Pancreas (tissue), 10 donors: ENCODE measurements at places on chromosomes 12 and 14.
A peak's percentile ranks its signal among the peaks of the same experiment; 100 is the strongest.

- DNase-seq = no peak
Measured at GRCh38 chr14:50263321-50263720, 31.9 kb upstream of the SOS2 start.

DNA sequence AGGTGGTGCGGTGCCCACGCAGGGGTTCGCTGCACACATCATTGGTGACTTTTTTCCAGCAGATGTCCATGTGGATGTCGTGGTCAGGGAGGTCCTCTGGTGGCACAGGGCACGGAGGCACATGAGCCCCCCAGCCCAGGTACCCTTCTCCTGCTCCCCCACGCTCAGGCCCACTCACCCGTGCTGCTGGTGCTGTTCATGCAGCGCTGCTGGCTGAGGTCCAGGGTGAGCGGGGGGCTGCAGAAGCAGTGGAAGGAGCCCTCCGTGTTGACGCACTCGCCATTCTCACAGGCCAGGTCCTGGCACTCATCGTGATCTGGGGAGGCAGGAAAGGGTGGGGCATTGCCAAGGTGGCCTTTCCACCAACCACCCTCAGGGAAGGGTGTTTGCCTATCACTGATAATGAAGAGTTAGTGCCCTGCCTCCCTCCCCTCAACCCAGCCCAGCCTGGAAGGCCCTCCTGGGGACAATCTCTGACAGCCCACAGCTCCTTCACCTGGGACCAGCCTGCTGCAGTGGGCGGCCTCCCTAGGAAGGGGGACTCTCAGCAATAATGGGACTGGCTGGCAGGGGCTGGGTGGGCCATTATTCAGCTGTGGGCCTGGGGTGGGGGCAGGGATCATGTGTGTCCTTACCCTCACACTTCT is 9.8 kb downstream of the ISCA2 start:
- DNase-seq = no peak

- peak; percentile 64 for DNase-seq
Measured at GRCh38 chr12:114662512-114663177, 21.3 kb downstream of the TBX3 start.

DNA sequence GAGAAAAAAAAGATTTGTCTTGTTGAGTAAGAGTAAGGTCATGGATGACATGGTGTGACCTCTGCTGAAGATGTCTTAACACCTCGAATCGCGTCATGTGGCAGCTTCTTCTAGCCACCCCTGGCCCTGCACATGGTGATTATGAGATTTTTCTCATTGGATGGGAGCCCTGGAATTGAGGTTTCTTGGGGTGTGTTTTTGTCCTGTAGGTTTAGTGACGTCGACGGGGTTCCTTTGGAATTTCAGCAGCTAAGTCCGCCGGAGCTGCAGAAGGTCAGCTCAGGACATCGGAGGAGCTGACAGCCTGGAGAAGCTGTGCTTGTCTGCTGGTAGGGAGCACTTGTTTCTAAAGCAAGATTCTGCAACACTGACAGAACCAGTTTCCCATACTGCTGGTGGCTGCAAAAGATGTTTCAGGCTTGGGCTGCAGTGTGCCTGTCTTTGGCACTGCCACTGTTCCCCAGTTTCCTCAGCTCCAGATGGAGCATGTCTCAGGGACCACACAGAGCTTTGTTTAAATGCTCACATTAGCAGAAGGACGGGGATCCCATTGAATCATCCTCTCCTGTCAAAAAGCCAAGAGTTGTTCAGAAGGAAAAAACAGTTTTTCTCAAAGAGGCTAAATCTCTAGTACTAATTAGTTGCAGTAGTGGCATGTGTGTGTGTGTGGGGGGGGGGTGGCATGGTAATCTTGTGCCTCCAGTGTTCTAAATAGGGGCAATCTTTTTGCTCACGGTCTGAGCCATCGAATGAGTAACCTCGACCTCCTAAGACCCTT is 5.2 kb upstream of the FOS start:
- DNase-seq = no peak

GRCh38 chr14:66530526-66530925 is 22.6 kb downstream of the GPHN start:
- no peak for DNase-seq

- DNase-seq = no peak
Measured at GRCh38 chr14:88129306-88130056, 124.5 kb downstream of the GPR65 start.

- DNase-seq = no peak
Measured at GRCh38 chr12:645563-646071, 17.6 kb downstream of the NINJ2 start.

- no peak for DNase-seq
Measured at GRCh38 chr12:89156862-89157262, 195.4 kb downstream of the DUSP6 start.

GRCh38 chr12:114186241-114187002 is 219.5 kb downstream of the TBX5 start:
- DNase-seq = no peak

DNA sequence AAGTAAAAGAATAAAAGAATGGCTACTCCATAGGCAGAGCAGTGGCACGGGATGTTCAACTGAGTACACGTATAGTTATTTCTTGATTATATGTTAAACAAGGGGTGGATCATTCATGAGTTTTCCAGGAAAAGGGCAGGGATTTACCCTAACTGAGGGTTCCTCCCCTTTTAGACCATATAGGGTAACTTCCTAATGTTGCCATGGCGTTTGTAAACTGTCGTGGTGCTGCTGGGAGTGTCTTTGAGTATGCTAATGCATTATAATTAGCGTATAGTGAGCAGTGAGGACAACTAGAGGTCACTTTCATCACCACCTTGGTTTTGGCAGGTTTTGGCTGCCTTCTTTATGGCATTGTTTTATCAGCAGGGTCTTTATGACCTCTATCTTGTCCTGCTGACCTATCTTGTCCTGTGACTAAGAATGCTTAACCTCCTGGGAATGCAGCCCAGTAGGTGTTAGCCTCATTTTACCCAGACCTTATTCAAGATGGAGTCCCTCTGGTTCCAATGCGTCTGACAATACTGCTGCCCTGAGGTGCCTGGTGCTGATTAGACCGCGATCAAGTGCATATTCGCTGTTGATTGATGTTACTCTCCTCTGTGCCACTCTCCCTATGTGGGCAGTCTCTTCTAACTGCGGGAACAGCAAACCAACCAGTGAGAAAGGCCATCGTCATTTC is 67.6 kb upstream of the AMN1 start:
- DNase-seq = no peak

- no peak for DNase-seq
Measured at GRCh38 chr12:72024613-72025012, 86.0 kb downstream of the TPH2 start.

DNA sequence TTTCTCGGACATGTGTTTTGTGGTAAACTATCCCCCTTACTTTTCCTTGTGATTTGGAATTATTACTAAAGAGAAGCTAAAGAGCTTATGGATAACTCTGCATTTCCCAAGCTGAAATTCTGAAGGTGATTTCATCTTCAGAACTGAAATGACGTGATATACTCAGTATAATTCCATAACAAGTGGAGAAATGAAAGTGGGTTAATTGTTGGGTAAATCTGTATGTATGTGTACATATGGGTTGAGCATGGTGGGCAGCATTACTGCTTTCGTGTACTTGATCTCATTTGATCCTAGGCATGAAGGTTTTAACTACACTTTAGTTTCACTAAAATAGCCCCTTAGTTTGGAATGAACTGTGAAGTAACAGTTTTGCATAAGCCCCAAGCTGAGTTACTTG is 4.1 kb downstream of the YY1 start:
- DNase-seq = no peak

DNA sequence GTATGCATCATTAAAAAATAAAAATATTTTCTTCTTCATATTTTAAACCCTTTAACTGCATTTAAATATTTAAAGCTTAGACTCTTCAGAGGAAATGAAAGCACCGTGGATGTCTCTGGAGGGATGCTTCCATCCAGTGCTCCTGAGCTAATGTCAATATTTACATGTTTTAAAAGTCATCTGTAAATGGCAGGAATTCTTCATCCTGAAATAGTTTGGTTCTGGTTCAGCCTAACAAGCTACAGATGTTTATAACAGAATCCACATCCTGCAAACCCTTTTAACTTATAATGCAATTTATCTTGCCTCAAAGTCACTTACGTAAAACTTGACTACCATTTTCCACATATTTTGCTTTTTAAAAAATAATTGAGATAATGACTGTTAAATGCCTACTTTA is 1207.3 kb downstream of the SLC16A7 start:
- no peak for DNase-seq

DNA sequence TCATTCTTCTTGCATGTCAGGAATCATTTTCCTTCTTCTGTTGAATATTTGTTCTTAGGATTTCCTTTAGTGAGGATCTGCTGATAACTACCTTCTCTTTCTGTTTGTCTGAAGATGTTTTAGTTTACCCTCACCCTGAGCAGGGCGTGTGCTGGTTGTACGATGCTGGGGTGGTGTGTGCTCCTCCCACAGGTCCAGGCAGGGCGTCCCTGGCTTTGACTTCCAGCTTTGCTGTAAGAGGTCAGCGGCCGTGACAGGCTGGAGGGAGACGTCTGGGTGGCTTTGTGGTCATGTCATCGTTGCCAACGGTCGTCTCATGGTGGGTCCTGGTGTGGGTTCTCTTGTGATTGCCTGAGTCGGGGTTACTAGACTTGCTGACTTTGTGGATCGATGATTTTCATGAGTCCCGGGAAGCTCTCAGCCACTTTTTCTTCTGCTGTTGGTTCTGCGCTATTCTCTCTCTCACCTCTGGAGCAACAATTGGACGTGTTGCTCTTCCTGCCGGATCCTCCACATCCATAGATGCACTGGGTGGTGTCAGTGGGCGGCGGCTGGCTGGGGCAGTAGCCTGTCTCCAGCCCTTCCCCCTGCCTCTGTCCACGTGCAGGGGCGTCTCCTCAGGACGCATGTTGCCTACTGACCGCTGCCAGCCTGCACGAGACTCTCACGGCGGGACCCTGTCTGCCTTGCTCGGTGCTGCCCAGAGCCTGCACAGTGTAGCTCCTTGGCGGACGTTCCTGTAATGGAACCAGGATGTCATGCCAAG is 8.4 kb downstream of the PACS2 start:
- peak; percentile 59 for DNase-seq

DNA sequence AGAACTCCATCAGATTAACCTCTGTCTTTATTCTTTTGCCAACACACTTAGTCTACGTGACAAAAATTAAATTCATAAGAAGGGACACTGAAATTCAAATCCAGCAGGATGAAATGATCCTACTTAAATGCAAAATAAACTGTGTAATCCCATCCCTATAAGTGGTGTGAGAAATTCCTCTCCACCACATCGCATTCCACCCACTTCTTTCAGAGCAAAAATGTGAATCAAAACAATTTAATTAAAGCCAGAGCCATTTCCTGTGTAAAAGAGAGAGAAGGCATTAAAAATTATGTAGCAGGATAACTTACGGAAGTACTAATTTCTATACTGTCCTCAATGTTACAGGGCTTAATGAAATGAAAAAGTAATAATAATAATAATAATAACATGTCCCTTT is 844.3 kb downstream of the GALC start:
- DNase-seq = no peak

- no peak for DNase-seq
Measured at GRCh38 chr14:64935508-64935907, 7.0 kb downstream of the GPX2 start.

GRCh38 chr12:12441429-12441807 is 84.5 kb downstream of the BORCS5 start:
- no peak for DNase-seq

DNA sequence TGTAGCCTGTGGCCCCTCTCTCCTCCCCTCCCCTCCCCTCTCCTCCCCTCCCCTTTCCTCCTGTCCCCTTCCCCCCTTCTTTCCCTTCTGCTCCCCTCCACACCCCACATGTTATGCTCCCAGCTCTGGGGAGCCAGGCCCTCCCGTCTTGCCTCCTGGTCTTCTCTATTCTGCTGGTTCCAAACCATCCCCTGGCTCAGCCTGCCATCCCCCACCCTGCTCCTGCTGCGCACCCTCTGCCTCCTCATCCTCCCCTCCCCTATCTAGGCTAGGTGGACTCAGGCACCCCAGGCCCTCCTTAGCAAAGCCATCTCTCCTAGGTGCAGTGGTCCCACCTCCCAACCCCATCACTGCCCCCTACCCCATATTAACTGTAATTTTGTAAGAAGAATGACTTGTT is 99.5 kb downstream of the CALM1 start:
- no peak for DNase-seq

DNA sequence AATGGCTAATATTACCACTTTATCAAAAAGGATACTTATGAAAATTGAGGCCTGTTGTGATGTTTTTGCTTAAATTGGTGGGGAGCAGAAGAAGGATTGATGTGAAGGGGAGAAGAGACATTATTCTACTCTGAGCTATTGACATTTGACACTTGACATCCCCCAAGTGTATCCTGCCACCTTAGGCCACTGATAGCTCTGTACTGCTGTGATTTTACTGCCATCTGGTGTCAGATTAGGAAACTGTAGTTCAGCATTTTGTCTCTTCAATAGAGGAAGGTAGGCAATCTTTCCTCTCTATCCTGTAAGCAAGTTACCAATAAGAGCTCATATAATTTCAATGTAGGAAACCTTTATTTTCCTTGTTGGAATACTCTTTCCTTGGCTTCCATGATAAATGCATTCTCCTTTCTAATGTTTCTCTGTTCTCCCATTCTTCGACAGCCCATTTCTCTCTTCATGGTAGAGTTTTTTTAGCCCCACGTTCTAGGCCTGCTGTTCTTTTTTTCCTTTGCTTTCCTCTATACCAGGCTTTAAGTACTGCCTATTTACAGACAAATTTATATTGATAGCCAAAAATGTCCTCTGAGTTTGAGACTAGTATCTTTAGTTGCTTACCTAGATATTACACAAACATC is 46.3 kb downstream of the PPHLN1 start:
- DNase-seq = no peak

DNA sequence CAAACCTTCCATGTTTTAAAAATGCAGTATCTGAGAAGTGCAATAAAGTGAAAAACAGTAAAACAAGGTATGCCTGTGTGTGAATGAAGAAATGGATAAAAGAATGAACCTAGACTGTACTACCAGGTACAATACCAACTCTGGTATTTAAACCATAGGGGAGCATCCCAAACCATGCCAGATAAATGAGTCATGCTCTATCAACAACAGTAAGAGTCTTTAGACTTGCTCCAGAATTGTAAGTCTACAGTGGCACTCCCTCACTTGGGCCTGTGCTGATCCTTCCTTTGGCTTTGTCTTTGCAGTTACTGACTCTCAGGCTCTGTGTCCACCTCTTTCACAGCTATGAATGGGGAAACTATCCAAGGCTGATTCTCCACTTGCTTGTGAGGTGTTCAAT is 38.1 kb downstream of the BBS10 start:
- DNase-seq = no peak

DNA sequence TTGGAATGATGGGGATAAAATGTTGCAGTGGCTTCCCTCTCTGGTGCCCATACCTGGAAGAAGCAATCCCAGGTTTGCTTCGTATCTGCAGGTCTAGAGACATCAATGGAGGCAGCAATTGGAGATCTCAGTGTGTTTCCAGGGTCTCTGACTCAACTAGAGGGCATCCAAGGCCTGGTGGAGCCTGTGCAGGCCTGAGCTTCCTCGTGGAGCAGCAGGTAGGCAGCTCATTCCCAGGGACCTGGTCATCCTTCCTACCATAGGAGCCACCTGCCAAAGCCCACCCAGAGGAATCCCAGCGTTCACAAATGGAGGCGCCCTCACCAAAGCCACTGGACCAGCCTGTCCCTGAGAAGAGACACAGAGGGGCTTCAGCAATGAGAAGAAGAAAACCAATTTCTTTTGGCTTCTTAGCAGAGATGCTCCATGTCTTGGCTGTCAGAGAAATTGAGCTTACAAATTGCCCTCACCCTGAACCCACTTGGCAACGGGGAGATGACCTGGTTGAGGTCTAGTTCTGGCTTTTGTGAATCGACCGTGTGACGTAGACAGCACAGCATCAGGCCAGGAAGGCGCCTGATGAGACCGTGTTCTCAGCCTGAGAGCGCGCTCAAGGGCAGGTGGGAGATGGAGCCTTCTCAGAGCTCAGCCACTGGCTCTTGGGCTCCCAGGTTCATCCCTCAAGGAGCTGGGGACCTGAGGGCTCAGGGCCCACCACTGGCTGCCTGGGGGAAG is 283.6 kb downstream of the DPF3 start:
- DNase-seq = no peak
